LHCN-M2 (cell line): ENCODE measurements at places on chromosomes 11 and 22. TPM values are rescaled to one million over a fixed set of nuclear protein-coding genes. Genes with fewer than 3 reads are reported as not detected.
A peak's percentile ranks its signal among the peaks of the same experiment; 100 is the strongest.

DNA sequence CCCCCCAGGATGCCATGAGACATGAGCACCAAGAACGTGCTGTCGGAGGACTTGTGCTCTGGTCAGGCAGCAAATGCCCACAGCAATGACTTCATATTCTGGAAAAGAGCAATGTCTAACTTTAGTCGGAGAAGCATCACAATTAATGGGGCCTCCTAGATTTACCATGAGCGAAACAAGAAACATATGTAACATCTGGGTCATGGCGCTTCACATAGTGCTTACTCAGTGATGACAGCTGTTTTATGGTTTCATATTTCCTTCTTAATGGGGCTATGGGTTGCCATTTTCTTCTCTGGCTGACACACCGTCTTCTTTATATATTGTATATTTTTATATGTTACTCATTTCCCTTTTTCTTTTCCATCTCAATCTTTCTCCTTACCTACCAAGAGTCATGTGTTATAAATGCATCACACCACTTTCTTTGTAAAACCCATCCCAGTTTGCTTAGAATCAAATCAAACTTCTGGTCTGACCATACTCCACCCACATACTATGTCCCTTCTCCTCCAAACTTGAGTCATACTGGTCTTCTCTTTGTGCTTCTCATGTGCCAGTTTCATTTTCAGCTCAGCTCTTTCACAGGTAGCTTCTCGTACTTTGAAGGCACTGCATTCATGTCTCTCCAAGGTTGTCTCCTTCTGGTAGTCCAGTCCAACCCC lies 9.4 kb upstream of the CASP12 start:
- DNase-seq, result peak; percentile 9

- DNase-seq, result peak; percentile 46
These were observed 26.9 kb downstream of the SIK3 start for GRCh38 chr11:117071344-117071787.

DNA sequence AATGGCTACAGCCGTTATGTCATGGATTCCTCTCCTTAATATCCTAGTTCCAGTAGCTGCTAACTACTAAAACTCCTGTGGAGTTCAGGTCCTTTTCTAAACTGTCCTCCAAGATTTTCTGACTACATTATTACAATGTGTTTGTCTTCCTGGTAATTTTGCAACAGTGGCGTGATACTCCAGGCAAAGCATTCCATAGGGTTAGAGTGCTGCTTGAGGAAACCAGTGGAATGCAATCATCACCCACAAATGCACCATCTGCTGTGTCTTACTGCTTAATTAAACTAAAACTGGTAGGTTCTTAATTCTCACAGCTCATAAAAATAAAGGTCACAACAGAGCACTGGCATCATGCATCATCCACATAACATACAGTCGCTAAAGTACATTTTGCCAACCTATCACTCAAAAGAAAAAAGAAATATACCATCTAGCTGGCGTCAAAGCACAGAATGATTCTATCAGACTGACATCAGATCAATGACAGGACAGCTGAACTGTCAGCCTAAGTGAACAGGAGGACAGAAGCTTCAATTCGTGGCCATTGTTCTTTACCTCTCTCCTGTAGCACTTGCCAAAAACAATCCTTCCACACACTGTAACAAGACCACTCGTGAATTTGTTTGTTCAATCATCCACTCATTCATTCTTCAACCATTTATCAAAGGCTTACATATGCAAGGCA lies 182.5 kb downstream of the CADM1 start:
- DNase-seq, result peak; percentile 23

GRCh38 chr11:120925944-120926343 lies 98.0 kb upstream of the TBCEL start:
- DNase-seq, result no peak

SLC15A3 gene
- 4.2 and 8.6 TPM in 2 replicates for total RNA-seq

TYR gene
- not detected in 2 replicates for total RNA-seq
